ENCODE measurements at places on chromosomes 6 and 20. TPM values are rescaled to one million over a fixed set of nuclear protein-coding genes. Genes with fewer than 3 reads are reported as not detected.

FAM209B gene
- total RNA-seq = 0.28 TPM

TPX2 gene
- total RNA-seq = 119 TPM

CFAP61 gene
- total RNA-seq = 0.44 TPM

MUC22 gene
- total RNA-seq = 0.02 TPM

BIRC7 gene
- 2.4 TPM for total RNA-seq

GPX5 gene
- total RNA-seq = not detected

GRIK2 gene
- 0.56 TPM for total RNA-seq

CALHM6 gene
- not detected for total RNA-seq

CD93 gene
- not detected for total RNA-seq

LY6G6C gene
- total RNA-seq = not detected

DDX43 gene
- total RNA-seq = not detected

SLC22A7 gene
- not detected for total RNA-seq

PROKR2 gene
- total RNA-seq = not detected

ZBP1 gene
- total RNA-seq = not detected

HRH3 gene
- not detected for total RNA-seq

GPX6 gene
- not detected for total RNA-seq

TRAPPC3L gene
- not detected for total RNA-seq

ZC3H12D gene
- 0.21 TPM for total RNA-seq

WFDC10B gene
- total RNA-seq = not detected

TUBB gene
- 915 TPM for total RNA-seq

OR2H2 gene
- total RNA-seq = not detected

BTNL2 gene
- total RNA-seq = not detected

SPATA25 gene
- 0.50 TPM for total RNA-seq

ZC2HC1B gene
- total RNA-seq = not detected

NCOA6 gene
- total RNA-seq = 24.6 TPM

C20orf144 gene
- total RNA-seq = 0.08 TPM

BMP6 gene
- 14.8 TPM for total RNA-seq

CALHM5 gene
- 0.06 TPM for total RNA-seq

THBS2 gene
- total RNA-seq = 0.09 TPM

UNC5CL gene
- 0.46 TPM for total RNA-seq

AVP gene
- not detected for total RNA-seq

LY6G6D gene
- total RNA-seq = not detected

CD83 gene
- 2.4 TPM for total RNA-seq

RAET1L gene
- 0.49 TPM for total RNA-seq

PDYN gene
- total RNA-seq = not detected

RSPH9 gene
- 0.29 TPM for total RNA-seq

GPR63 gene
- total RNA-seq = 0.30 TPM

LAMA5 gene
- total RNA-seq = 400 TPM

NOX3 gene
- total RNA-seq = not detected

TBX18 gene
- total RNA-seq = 22.8 TPM

SPDEF gene
- 2.5 TPM for total RNA-seq

HUS1B gene
- 0.12 TPM for total RNA-seq
